ENCODE measurements at places on chromosomes 13 and 19.

DNA sequence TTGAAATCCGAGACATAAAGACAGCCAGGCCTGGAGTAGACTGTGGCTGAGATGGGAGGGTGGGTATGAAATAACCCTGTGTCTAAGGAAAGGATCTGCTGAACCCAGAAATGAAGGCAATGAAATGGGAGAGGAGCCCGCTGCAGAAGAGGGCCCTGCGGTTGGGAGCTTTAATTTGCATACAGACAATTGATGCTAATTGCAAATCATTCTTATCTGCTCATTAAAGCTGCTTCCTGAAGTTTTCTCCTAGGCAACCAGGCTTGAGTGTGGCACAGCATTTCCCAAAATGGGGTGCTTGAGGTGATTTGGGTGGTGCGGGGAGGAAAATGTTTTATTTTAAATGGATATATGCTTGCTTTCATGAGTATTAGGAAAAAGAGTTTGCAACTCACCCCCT lies 55.4 kb downstream of the DPF1 start:
- DNase-seq = no peak
- H3K27ac ChIP-seq = no peak overlapping the region
- H3K36me3 ChIP-seq = peaks cover 13% of the 10 kb centered on the region
- H3K4me3 ChIP-seq = no peak overlapping the region
- peaks cover 8% of the 10 kb centered on the region for H3K4me1 ChIP-seq

DNA sequence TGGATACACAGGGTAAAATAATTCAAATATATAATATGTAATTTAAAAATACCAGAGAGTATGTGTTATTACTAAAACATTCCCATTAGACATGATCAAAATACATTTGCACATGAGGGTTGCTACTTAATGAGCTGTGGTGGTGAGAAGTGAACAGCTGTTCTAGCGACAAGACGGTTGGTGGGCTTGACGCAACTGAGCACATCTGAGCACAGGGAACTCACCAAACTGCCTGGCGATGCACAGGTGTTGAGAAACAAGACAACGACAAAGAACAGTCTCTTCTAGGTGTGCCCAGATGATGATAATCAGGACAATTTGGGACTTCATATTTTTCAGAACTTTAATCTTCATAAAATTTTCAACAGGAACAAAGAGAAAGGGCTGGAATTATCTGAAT lies 555.1 kb upstream of the SGCG start:
- no peak overlapping the region for H3K4me3 ChIP-seq
- no peaks in the 10 kb centered on the region for H3K27me3 ChIP-seq
- no peak overlapping the region for H3K27ac ChIP-seq

- no peak overlapping the region for H3K27ac ChIP-seq
- H3K27me3 ChIP-seq = no peaks in the 10 kb centered on the region
- no peak for DNase-seq
- no peak overlapping the region for H3K4me3 ChIP-seq
These were observed 9.5 kb downstream of the SHANK1 start for GRCh38 chr19:50710094-50710493.

DNA sequence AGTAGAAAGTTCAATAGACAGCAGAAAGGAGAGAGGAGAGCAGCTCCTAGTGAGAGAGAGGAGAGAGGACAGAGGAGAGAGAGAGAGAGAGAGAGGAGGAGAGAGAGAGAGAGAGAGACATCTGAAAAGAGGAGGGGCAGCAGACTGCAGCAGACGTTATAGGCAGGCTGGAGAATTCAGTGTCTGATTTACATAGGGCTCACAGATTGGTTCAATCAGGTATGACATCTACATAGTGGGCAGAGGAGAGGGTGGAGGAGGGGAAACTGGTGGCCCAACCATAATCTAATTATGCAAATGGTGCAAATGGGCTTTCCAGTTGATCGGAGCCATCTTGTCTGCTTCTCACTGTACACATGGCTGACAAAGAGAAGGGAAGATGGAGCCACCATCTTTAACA lies 221.3 kb upstream of the TRPC4 start:
- H3K27me3 ChIP-seq = no peaks in the 10 kb centered on the region
- DNase-seq = no peak

- no peaks in the 10 kb centered on the region for H3K27me3 ChIP-seq
- peaks cover 26% of the 10 kb centered on the region for H3K36me3 ChIP-seq
- no peak for DNase-seq
- peaks cover 24% of the 10 kb centered on the region for H3K4me1 ChIP-seq
- peak overlapping the region; percentile 29 for H3K27ac ChIP-seq
- peak overlapping the region; percentile 11 for H3K4me3 ChIP-seq
These were observed 21.6 kb downstream of the VASP start for GRCh38 chr19:45528744-45529419.
